ENCODE measurements at places on chromosomes 1 and 21.

GRCh38 chr1:172118618-172119017 is 277.3 kb downstream of the DNM3 start:
- DNase-seq: no peak

DNA sequence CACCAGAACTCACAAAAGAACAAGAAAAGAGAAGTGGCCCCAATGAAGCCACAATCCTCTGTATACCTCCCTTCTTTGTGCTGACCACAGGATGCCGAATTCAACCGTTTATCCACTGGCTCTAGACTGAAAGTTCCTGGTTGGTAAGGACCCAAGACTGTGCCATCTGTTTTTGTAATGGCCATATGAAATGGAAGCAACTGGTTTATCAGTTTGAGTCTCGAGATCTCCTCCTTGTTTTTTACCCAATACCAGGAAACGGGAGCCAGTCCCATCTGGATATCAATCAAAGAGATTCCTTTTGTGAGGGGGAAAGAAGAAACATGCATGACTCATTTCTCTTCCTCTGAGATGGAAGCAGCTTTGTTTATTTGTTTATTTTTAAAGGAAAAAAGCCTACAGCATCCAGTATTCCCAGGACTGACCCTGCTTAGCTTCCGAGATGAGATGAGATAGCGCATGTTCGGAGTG is 32.4 kb upstream of the ZNF124 start:
- no peak for DNase-seq

DNA sequence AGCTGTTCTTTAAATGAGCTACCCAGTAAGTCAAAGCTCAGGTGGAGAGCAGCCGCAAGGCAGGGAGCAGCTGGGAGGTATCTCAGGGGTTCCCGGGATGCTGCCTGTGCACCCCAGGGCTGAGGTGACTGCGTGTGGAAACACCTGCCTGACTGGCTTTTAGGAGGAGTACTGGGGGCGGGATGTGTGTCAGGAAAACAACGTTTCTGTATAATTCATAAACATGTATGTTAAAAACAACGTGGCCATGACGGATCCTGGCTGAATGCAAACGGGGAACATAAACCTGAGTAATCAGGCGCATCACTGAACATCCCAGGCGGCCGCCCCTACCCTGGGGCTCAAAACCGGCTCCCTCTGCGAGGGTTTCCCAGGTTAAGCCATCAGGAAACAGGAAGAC is 1.5 kb downstream of the C1orf159 start:
- DNase-seq: no peak

DNA sequence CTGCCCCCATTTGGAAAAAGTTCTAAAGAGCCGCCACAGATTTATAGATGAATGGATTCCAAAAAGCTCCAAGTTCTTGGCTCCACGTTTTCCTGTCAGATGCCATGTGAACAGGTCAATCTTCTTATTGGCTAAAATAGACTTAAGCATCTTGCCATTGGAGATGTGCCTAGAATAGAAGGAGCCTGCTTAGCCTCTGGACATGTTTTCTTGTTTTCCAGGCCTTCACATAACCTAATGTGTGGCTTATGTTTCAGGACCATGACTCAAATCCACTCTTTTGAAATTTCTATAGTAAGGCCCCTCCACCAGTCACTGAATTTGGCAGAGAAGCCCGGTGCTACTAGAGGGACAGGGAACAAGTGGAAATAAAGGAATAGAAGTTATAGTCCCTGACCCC is 31.5 kb downstream of the PHC2 start:
- no peak for DNase-seq

DNA sequence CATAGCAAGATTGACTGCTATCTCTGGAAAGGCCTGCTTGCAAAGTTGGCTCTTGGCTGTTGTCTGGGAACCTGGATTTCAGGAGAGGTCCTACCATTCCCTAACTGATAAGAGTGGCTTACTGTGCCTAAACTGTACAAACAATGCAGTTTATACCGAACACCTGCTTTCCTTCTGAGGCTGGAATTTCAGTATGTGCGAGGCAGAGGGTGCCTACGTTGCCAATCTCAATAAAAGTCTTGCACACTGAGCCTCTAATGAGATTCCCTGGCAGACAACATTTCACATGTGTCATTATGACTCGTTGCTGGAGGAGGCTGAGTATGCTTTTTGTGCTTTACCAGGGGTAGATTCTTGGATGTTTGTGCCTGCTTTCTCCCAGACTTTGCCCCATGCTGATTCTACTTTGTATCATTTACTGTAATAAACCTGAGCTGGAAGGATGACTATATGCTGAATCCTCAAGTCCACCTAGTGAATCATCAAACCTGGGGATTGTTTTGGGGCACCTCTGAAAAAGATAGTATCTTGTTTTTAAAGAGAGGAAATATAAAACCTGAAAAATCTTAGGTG is 58.9 kb upstream of the GNG4 start:
- DNase-seq: no peak

DNA sequence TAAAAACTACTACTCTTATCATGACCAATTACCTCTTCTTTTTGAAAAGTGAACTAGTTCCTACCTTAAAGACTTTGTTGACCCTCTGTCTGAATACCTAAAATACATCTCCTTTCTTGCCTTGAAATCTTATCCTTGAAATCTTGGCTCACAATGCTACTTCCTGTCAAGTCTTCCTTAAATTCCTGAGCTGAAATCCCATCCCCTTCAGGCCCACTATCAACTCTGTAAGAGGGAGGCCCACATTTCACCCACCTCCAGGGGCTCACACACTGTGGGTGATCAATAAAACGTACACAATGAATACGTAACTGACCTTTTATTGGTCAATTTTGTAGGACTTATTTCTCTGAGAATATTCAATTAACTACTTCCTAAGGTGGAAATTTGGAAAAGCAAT is 88.0 kb downstream of the APP start:
- no peak for DNase-seq

DNA sequence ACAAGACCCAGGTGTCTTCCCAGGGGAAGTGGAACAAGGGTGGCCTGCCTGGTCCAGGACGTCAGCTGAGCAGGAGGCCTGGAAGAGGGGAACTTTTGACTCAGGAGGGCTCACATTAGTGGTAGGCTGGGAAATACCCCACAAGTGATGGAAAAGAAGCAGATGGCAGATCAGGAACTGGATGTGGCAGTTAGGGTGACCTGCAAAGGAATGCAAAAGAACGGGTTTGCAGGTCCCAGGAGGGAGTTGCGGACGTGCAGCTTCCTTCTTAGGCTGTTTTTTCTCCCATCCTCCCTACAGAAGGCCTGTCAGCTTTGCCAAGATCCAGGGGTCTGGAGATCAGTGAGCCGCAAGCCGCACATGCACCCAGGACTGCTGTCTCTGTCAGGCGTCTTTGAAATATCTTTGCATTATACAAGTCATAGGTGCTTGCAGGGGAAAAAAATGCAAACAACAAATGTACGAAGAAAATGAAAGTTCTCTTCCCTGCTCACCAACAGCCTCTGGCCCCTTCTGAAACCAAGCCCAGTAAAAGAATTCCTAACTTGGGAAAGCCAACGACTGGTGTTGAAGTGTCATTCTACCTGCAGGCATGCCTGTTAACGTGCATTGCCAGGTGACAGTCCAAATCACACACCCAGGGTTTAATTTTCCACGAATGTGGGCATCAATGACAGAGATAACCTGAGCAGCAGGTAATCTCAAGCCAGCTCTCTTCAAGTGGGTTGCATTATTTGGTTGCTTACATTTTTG is 34.4 kb downstream of the NENF start:
- DNase-seq: no peak

- DNase-seq: no peak
Observed at GRCh38 chr1:205571747-205572146, 60.1 kb downstream of the ELK4 start.

- no peak for DNase-seq
Observed at GRCh38 chr21:41660748-41661147, 106.1 kb downstream of the RIPK4 start.

GRCh38 chr1:1175221-1176062 is 1.8 kb downstream of the TTLL10 start:
- no peak for DNase-seq

- no peak for DNase-seq
Observed at GRCh38 chr1:113579256-113580018, 179.8 kb downstream of the PHTF1 start.

- no peak for DNase-seq
Observed at GRCh38 chr1:9120312-9120958, 8.5 kb downstream of the GPR157 start.

DNA sequence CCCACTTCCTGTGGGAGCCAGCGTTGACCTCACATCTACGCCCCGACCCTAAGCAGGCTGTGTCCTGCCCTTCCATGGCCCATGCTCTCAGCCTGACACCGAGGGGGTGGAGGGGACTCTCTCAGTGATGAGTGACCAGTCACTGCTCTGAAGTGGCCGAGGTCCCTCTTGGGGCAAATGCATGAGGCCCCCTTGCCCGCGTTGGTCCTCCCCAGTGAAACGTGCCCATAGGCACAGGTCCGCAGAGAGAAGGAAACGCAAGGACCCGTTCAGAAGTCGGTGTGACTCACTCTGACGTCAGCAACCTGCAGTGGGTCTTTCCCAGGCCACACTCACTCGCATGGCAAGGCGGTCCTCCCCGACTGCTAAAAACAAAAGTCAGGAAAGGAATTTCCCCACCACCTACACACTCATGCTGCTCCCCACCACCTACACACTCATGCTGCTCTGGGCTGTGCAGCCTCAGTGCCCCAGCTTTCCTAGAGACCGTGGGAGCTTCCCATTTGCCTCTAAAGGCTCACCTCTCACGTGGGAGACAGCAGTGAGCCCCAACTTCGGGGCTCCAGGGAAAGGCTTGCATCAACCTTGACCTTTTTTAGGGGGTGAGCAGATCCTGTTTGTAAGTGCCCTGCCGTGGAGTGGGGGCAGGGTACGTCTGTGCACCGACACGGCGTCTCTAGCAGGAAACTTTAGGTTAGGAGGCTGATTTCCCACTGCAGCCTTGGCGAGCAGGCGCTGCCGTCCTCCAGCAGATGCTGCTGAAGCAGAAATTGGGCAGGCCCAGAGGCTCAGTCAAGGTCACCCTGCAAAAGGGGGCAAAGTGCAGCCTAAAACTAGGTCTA is 11.4 kb downstream of the UBASH3A start:
- peak; percentile 91 for DNase-seq

DNA sequence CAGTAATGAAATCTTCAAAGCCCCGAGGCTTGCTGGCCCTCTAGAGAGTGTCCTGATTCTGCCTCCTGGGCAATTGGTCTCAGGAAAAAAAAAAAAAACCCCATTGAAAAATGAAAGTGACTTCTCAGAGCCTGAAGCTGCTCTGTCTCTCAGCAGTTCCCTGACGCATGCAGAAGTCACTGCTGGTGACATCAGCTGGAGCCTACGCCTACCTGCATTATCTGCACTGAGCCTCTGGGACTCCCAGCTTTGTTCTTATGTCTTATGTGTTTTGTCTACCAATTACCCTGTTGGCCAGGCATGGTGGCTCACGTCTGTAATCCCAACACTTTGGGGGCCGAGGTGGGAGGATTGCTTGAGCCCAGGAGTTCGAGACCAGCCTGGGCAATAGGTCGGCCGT is 10.1 kb upstream of the SLC25A33 start:
- no peak for DNase-seq

DNA sequence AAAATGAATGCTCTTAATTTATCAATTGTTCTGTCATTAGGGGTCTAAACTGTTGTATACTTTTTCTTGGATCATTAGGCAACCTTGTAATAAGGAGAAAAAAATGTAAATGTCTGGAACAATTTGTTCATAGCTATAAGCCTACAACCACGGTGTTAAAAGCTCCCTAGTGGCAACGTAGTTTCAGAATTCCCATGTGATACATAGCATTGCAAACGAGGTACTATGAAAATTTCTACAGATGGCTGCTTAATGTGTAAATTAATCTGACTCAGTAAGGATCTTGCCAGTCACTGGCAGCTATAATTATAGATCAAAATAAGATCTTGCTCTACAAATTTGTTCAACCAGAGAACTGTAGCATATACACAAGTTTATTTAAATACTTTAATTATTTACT is 304.1 kb upstream of the ADGRL4 start:
- no peak for DNase-seq

DNA sequence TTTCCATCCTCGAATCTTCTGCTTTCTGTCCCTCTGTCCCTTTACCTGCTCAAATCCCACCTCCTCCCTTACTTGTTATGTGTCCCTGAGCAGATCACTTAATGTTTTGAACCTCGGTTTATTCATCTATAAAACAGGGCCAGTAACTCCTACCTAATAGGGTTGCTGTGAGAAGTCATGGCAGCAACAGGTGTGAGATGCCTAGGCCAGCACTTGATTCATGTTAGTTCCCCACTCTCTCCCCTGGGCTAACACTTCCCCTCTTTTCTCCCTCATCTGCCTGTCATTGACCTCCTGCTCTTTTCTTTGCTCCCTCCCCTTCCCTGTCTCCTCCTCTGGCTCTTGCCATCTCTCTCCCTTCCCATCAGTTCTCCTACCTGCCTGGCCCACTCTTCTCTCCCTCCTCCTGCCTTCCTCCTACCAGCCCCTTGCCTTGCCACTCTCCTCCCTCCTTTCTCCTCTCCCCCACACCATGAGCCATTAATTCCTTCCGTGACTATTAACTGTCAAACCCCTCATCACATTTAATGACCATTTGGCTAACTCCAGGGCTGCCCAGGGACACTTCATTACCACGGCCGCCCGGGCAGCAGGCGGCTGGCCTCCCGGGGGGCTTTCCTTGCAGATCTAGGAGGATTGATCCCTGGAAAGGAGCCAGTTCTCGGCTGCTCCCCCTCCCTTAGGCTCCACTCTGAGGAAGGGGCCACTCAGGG is 90.6 kb upstream of the CD1D start:
- DNase-seq: no peak

DNA sequence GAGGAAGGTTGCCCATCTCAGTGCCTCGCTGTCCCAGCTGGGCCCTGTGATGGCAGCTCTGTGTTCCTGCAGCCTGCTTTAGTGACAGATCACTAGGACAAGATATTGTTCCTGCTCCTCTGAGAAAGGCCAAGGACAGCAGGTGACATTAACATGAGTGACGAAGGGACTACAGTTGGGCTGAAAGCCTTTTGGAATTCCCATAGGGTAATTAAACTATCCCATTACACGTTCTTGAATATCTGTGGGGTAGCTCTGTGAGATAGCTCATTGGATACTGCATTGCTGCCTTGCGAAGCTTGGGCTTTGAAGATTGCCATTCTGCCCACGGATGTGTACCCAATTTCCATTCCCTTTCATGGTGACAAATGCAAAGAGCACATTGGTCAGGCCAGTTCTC is 78.2 kb upstream of the COA6 start:
- no peak for DNase-seq

DNA sequence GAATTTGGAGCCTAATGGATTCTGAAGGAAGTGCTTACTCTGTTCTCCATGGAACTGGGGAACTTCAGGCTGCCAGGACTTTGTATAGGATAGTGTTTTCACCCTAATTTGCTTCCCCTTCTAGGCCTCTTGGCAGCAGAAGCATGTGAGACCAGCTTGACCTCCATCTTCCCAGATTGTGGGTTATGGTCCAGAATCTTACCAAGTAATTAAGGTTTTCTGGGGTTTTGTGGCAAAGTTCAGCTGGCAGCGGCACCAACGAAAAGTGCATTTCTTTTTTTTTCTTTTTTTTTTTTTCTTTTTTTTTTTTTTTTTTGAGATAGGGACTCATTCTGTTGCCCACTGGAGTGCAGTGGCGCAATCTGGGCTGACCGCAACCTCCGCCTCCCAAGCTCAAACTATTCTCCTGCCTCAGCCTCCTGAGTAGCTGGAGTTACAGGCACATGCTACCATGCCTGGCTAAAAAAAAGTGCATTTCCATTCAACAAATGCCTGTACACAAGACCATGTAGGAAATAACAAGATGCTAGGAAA is 3.4 kb upstream of the BMP8A start:
- no peak for DNase-seq

- DNase-seq: no peak
Observed at GRCh38 chr1:45412899-45413298, 72.7 kb upstream of the MUTYH start.

GRCh38 chr1:56215771-56216170 is 363.6 kb downstream of the PLPP3 start:
- no peak for DNase-seq
